ENCODE measurements at places on chromosomes 16 and 17. TPM values are rescaled to one million over a fixed set of nuclear protein-coding genes. Genes with fewer than 3 reads are reported as not detected.

PPP1R27 gene
- polyA plus RNA-seq = 0.22 TPM

C1QL1 gene
- not detected for polyA plus RNA-seq

TEKT3 gene
- polyA plus RNA-seq = not detected

RPRML gene
- polyA plus RNA-seq = not detected

C16orf54 gene
- 29.2 TPM for polyA plus RNA-seq

Data from CD14-positive monocyte (primary cell).